ENCODE measurements at places on chromosomes 11 and 22.

DNA sequence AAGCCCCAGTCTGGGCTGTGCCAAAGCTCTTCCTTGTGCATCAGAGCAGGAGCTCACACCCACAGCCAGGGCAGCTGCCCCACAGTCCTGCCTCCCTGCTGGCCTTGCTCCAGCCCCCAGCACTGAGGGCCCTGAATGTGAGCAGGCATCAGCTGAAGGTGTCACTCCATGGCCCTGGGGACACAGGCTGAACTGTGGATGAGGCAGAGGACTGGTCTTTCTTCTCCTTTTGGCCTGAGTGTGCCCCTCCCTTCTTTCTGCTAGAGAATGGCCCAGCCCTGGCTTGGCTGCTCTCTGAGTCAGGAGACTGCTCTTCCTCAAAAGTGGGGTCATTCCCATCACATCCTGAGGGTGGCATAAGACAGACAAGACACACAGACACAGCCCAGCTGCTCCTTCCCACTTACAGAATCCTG is 16.2 kb downstream of the OTOG start:
- DNase-seq: no peak

DNA sequence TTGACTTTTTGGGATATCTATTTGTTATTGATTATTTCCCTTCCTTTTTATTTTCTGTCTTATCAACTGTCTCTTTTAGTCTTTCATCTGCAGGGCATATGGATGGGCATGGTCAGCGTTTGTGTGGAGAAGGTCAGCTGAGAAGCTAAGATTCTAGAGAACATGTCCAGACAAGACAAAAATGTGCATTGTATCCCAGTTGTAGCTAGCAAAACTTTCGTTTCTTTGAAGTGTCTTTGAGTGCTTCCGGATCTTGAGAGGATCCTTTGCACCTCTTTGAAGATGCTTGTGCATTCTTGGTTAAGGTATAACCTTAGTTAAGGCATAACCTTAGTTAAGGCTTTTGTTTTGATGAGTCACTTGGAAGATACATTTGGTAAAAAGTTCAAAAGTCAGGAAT is 329.9 kb upstream of the LRRC4C start:
- DNase-seq: no peak

GRCh38 chr11:130813638-130814037 is 102.6 kb downstream of the SNX19 start:
- DNase-seq: no peak

- DNase-seq: no peak
These were observed 40.9 kb downstream of the ZC3H12C start for GRCh38 chr11:110134110-110134509.

GRCh38 chr11:105181100-105181499 is 41.5 kb upstream of the CARD18 start:
- no peak for DNase-seq

DNA sequence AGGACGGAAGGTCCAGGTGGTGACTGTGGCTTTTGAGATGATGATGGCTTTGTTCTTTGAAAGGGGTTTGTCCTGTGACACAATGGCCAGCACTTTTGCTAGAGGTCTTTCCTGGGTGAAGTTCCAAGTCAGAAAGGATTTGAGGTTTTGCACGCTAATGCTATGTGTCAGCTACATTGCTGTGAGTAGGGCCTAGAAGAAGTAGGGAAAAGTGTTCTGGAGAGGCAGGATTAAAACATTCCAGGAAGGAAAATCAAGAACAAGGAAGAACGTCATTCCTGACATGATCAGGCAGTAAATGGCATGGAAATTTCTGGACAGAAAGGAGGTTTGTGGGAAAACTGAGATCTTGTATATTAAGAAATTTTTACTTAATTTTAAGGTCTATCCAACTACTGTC is 290.7 kb downstream of the NTM start:
- no peak for DNase-seq

DNA sequence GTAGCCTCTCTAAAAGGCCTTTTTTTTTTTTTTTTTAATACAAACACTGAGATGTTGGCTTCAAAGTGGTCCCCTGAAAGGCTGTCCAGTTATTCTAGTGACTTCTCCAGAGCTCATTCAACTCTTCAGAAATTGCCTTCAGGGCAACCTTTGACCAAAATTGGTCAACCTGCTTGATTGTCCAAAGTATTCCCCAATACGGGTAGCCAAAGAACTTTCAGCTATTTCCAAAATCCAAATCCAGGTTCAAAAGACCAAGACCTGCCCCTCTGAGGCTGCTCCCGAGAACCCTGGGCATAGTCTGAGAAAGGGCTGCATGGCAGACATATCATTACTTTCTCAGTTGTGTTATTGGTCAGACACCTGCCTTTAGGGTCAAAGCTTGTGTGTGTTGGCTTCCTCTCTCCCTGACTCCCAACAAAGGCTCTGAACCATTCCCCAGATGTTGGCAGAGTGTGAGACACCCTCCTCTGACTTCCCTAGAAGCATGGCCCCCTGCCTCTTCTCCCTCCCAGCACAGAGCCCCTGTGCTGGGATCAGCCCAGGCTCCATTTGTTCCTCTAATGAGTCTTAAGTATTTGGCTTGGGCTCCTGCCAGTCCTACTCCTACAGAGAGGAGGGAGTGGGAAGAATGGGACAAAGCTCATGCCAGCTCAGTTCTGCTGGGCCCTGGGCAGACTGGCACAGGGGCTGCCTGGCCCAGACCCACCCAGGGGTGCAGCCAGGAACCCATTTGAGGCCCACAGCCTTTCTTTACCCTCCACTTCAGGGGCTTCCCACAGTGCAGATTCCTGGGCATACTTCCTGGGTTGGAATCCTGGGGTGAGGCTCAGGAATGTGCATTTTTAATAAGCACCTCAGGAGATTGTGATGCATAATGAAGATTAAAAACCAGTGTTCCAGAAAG is 30.3 kb downstream of the TNKS1BP1 start:
- no peak for DNase-seq

GRCh38 chr11:2804189-2804588 is 81.4 kb downstream of the CDKN1C start:
- no peak for DNase-seq

- no peak for DNase-seq
These were observed 64.2 kb downstream of the CACNA1I start for GRCh38 chr22:39634530-39635405.

GRCh38 chr22:50058061-50058905 is at the start of gene TTLL8:
TSS of gene TTLL8 (minus strand) at chr22:50058298.
- no peak for DNase-seq

- DNase-seq: no peak
These were observed 1025.0 kb downstream of the JRKL start for GRCh38 chr11:97414801-97415200.

DNA sequence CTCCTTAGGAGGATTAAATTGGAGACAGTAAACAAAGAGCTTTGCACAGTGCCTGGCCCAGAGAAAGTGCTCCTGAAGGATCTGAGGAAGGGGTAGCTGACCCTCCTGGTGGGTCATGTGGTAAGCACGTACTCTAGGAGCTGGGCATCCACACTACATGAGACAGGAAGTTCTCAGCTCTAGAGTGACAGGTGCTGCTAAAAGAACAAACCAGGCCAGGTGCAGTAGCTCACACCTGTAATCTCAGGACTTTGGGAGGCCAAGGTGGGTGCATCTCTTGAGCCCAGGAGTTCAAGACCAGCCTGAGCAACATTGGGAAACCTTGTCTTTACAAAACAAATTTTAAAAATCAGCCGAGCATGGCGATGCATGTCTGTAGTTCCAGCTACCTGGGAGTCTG is 13.1 kb downstream of the SLC43A1 start:
- no peak for DNase-seq

- no peak for DNase-seq
These were observed 133.1 kb downstream of the MICAL2 start for GRCh38 chr11:12243486-12243885.

DNA sequence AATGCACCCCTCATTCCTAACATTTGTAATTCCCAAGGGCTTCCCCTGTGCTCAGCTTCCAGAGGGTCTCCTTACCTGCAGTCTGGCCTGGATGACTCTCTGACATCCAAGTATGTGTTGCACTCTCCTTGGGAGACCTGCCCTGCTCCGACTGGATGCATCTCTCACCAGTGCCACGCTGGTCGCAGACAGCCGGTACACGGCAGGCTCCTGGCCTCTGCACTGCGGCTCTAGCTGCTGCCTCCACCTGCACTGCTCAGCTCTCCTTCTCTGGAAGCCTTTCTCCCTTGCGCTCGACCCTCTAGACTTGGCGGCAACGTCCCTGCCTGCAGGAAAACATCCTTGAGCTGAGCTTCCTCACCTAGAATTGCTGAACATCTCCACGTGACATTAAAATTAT is 685.9 kb downstream of the BRD1 start:
- no peak for DNase-seq

DNA sequence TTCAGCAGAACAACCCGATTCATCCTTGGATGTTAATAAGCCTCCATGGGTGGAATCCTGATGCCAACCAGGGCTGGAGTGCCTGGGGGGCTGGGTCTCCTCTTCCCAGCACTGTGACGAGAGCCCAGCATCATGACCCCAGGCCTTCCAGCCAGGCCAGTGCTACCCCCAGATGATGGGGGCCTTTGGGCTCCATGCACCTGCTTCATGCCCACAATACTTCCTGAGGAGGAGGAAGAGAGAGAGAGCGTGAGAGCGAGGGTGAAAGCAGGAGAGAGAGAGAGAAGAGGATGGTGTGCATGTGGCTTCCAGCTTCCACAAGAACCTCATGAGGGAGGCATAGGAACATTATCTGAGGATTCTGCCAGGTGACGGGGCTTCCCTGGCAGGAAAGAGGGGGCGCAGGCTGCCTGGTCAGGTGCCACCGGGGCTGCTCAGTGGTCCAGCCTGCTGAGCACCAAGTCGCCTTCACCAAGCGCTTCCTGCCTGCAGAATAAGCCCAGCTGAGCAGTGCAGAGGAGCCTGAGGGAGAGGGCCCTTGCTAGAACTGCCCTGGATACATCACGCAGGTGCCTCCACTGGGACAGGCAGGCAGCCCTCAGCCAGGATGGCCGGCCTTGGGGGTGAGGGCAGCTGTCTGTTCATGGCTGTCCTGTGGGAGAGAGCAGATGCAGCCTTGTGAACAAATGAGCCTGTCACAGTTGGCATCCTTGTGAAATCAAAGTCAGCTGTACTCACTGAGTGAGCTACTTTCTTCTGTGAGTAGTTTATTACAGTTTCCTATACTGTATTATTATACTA is 243.3 kb upstream of the B3GAT1 start:
- DNase-seq: no peak

DNA sequence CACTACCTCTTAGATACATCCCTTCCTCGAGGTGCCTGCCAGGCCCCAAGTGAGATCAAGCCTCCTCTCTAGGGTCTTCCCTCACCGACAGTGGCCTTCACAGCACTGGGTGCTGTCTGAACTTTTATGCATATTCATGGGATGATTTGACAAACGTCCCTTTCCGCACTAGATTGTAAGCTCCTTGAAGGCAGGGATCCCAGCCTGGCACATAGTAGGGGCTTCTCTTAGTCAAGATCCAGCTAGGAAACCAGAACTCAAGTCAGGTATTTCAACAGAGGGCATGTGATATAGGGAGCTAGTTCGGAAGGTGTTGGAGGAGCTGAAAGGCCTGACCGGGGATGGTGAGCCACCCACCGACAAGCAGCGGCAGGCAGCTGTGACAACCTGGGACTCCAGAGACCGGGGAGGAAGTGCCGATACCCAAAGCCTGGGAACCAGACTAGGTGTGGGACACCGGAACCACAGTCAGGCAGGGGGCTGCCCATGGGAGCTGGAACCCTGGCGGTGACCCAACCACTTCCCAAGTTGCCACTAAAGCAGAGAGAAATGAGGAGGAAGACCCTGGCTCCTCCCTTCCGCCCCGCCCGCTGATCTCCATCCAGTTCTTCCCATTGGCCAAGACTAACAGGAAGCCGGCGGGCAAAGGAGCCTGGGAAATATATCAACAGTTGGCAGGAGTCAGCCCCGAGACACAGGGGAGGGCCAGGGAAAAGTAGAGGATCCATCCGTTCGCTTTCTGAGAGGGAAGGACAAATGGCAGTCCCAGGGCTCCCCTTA is 39.8 kb upstream of the CD82 start:
- DNase-seq: no peak

DNA sequence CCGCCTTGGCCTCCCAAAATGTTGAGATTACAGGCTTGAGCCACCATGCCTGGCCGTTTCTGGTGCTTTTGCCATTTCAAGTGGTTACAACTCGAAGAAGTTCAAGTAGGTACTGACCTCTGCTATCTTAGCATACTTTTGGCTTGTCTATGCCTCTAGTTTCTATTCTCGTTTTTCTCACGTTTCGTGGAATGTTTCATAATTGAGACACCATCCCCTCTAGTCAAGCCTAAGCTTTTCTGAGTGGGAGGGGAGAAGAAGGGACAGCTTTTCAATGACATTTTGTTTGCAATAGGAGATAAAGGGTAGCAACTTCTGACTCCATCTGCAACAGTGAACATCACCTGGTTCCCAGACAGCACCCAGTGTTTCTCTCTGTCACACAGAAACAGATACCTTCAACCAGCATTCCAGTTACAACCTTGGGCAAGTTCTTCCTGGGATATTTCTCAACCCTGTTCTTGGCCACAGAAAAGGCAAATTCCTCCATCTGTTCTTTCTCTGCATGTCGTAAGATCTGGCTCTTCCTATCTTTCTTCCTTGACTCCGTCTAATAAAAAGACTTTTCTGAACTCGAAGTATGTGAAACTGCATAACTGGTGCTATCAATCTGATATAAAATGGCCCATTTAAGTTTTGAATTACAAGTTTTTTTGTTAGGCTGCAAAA is 25.5 kb downstream of the DDI1 start:
- DNase-seq: no peak

DNA sequence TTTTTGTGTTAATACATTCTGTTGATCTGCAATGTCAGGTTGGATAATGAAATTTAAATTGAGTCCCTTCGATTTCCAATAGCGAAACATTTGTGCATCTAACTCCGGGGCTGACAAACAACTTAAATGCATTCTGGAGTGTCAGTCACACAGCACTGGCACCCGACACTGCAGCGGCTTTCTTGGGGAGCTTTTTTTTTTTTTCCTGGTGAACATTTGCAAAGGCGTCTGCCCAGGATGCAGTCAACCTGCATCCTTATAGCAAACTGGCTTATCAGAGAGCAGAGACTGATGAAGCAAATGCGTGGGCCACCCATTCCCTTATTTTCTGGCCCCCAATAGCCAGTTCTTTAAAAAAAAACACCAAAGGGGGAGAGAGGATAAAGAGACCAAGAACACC is 1167.7 kb downstream of the LRRC4C start:
- no peak for DNase-seq

GRCh38 chr11:96097844-96098421 is 174.0 kb upstream of the MTMR2 start:
- peak; percentile 3 for DNase-seq

- no peak for DNase-seq
These were observed 25.8 kb downstream of the SWAP70 start for GRCh38 chr11:9689721-9690120.

DNA sequence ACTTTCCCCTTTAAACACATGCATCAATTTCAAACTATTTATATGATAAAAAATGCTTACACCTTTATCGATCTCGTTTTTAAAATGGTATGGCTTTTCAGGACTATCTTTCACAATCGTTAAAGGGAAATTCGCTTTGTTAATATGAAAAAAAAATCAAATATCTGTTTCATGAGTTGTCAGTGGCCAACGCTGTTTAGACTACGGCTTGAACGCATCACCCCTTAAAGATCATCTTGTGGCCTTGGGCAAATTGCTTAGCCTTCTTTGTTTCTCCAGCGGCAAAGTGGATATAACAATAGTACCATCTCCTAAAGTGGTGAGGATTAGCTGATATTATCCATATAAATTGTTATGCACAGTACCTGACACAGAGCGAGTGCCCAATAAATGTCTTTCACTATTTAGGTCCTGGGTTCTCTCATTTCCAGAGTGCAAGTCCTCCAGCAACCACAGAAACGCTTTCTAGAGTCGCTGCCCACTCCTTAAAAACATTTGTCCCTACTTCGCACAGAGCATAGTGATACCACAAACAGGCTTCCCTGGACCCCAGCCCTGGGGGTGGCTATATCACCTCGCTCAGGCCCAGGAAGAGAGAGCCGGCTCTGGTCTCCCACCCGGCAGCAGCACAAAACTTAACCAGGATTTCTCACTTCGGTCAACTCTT is 904 bp downstream of the SLC35F2 start:
- DNase-seq: no peak

All from HuH-7 (cell line).